ENCODE measurements at places on chromosomes 1 and 21.

- no peak for DNase-seq
These were observed 170.2 kb downstream of the DYRK1A start for GRCh38 chr21:37536616-37537278.

GRCh38 chr1:203481196-203481595 is 5.6 kb downstream of the PRELP start:
- DNase-seq: no peak

DNA sequence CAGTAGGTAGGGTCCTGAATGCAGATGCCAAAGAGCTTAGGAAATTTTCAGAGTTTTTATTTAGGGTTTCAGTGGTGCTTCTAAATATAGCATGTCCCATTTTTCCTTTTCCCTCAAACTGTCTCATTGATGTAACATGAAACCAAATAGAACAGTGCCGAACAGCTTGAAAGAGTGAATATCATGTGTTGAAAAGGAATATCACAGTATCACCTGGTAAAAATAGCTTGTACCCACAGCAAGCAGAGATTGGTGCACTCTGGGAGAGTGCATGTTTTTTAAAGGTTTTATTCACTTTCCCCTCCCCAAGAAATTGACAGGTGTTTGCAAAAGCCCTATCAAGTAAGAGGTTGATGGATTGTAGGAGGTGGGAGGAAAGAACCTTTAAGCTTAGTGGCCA is 41.9 kb upstream of the ELAVL4 start:
- no peak for DNase-seq

DNA sequence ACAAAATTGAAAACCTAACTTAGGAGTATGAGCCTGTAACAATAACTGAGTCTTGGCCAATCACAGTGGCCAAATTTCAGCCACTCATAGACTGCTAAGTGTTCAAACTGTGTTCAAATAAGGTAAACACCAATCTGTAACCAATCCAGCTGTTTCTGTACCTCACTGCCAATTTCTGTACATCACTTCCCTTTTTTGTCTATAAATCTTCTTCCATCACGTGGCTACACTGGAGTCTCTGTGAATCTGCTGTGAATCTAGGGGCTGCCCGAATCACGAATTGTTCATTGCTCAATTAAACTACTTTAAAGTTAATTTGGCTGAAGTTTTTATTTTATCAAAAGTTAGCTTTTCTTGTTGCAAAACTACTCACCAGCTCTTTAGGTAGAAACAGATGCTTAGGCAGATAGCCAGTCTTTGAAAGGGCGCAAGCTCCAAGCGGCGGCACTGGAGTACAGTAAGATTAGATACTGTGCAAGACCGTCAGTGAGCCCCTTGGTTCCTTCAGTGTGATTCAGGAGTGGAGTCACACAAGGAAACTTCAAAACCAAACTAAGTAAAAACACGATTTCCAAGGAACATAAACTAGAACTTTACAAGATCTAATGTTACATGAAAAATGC is 43.2 kb upstream of the ADGRL2 start:
- no peak for DNase-seq

GRCh38 chr1:235586992-235587391 is 62.6 kb downstream of the GNG4 start:
- no peak for DNase-seq

DNA sequence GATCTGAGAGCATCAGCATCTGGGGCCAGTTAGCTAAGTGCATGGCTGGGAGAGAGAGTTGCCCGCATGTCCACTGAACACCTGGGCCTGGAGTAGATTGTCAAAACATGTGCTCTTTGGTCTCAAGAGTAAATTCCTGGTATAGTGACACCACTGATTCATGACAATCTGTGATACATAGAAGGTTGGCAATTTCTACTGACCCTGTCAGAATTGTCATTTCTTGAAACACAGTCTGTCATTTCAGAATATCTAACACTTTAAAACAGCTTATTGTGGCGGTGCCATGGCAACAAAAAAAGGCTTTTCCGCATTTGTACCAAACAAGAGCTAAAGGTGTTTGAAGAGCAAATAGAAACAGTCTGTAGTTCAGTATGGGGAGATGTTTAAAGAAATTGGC is 186.4 kb upstream of the FAM78B start:
- DNase-seq: no peak

GRCh38 chr1:109997867-109998229 is 13.3 kb downstream of the AHCYL1 start:
- DNase-seq: no peak

GRCh38 chr21:41653243-41653953 is 113.5 kb downstream of the RIPK4 start:
- no peak for DNase-seq

- no peak for DNase-seq
These were observed 6.8 kb upstream of the PDZK1IP1 start for GRCh38 chr1:47196622-47197021.

DNA sequence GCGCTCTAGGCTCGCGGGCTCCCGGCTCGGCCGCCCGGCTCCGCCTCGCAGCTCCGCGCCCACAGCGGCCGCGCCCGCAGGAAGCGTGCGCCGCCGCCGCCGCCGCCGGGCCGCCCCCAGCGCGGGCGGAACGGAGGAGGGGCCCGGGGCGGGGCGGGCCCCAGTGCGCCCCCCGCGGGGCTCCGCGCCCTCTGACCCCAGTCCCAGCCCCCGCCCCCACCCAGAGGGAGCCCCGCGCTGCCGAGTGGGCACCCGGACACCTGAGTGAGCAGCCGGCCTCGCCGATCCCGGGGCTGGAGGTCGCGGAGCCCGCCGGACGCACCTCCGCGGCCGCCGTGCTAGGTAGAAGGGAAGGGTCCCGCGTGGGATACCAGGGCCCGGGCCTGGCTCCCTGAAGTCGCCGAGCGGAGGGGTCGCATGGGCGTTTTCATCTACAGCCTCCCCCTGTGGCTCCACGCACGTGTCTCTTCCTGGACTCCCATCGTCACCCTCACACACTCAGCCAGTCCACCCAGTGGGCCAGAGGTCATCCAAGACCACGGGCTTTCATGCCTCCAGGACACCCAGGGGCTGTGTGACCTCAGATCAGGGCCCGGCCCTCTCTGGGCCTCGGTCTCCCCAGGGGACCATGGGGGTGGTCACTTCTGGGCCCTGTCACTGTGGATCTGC is at the start of gene SDC3:
TSS of gene SDC3 (minus strand) at position 63 of the 669 bp plus-strand sequence. CDS start 172 bp downstream, outside the sequence.
- no peak for DNase-seq

- DNase-seq: no peak
These were observed 21.4 kb downstream of the PRRC2C start for GRCh38 chr1:171506525-171507304.

Data from effector CD8-positive, alpha-beta T cell (primary cell).